ENCODE measurements at places on chromosomes 12 and 14.

DNA sequence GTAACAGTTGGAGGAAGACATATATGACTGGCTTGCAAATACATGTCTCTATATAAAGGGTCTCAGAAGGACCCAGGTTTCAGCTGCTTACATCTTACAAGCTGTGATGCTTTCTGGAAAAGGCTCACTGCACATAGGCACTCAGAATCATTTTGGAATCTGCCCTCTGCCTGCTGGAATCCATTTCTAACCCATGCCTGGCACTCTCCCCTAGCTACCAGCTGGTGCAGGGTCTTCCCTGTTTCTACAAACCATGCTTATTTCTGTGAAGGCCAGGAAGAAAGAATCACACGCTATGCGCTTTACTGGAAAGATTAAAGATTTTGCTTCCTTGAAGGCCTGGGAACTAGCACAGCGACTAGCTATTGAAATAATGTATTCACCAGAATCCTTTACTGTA lies 151.3 kb downstream of the DICER1 start:
- DNase-seq, result no peak

DNA sequence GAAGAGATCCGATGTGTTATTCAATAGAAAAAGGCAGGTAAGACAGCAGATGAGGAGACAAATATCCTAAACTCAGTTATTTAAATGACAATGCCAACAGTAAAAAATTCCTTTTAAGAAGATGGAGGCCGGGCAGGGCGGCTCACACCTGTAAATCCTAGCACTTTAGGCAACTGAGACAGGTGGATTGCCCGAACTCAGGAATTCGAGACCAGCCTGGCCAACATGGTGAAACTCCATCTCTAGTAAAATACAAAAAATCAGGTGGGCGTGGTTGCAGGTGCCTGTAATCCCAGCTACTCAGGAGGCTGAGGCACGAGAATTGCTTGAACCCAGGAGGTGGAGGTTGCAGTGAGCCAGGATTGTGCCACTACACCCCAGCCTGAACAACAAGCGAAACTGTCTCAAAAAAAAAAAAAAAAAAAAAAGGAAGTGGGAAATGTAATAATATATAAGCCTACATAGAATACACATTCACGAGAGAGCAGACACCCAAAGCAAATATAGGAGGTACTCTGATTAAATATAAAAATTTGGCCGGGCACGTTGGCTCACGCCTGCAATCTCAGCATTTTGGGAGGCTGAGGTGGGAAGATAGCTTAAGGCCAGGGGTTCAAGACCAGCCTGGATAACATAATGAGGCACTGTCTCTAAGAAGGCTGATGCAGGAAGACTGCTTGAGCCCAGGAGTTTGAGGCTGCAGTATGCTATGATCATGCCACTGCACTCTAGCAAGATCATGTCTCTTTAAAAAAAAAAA lies 19.0 kb downstream of the CORO1C start:
- DNase-seq, result no peak

GRCh38 chr12:96195845-96196451 lies 1.8 kb downstream of the ELK3 start:
- peak; percentile 46 for DNase-seq

GRCh38 chr14:66395300-66395699 lies 90.9 kb upstream of the CCDC196 start:
- DNase-seq, result no peak

GRCh38 chr12:50397117-50397650 lies 775 bp upstream of the FAM186A start:
- DNase-seq, result no peak

DNA sequence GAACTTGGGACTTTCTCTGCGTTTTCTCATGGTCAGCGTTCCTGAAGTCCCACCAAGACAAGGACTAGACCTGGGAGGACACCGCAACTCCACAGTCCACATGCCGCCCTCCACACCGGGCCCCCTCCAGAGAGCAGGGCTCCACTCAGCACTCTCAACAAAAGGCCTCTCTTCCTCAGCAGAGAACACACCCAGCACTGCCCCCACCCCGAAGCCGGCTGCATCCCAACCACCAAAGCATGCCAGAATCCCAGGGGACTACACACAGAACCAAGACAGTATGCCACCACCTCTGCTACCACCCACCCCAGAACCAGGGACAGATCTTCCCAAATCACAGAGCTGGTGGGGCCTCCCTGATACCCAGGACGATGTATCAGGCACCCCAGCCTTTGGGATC lies 88.3 kb downstream of the BCL11B start:
- no peak for DNase-seq

DNA sequence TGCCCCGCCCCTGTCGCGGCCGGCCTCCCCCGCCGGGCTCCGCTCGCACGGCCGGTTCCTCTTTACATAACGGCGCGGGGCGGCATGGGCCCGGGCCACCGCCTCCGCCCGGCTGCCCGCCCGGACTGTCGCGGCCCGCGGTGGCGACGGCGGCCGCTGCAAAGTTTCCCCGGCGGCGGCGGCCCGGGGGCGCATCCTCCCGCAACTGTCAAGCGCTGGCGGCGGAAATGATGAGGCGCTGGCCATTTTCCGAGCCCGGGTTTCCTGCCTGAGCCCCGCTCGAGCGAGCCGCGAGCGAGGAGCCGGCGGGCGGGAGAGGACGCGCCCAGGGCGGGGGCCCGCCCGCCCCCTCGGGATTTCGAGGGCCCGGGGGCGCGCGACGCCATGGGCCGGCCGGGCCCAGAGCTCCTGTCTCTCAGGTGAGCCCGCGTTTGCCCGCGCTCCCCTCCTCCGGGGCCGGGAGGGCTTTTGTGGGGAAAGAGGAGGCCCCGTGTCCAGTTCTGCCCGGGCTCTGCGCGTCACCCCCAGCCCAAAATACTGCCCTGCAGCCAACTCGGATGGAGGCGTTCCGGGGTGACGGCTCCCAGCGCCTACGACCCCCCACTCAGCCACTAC lies at the start of gene SH2B3:
Gene SH2B3, plus strand, starts transcription at position 65 of the 615 bp plus-strand sequence. CDS start 12,223 bp downstream, outside the sequence.
- DNase-seq, result no peak

GRCh38 chr12:84875241-84875640 lies 37.4 kb downstream of the SLC6A15 start:
- DNase-seq, result no peak
